Dermis blood vessel endothelial cell (primary cell): ENCODE measurements at places on chromosomes 16 and 17. TPM values are rescaled to one million over a fixed set of nuclear protein-coding genes. Genes with fewer than 3 reads are reported as not detected.

The TPSG1 gene
- total RNA-seq, result not detected in 2 replicates

The BICDL2 gene
- total RNA-seq, result not detected in 2 replicates

The SPATA22 gene
- under 0.01 and 0.23 TPM in 2 replicates for total RNA-seq

The KCNJ16 gene
- total RNA-seq, result 0.60 and 1.7 TPM in 2 replicates

The CCDC78 gene
- total RNA-seq, result 0.34 and 0.65 TPM in 2 replicates

The NTN1 gene
- 0.68 and 0.84 TPM in 2 replicates for total RNA-seq

The CA4 gene
- total RNA-seq, result 3.2 and 4.0 TPM in 2 replicates

The ZPBP2 gene
- not detected in 2 replicates for total RNA-seq

The MPP3 gene
- total RNA-seq, result 3.0 and 4.9 TPM in 2 replicates
